ENCODE measurements at places on chromosomes 11 and 22.

DNA sequence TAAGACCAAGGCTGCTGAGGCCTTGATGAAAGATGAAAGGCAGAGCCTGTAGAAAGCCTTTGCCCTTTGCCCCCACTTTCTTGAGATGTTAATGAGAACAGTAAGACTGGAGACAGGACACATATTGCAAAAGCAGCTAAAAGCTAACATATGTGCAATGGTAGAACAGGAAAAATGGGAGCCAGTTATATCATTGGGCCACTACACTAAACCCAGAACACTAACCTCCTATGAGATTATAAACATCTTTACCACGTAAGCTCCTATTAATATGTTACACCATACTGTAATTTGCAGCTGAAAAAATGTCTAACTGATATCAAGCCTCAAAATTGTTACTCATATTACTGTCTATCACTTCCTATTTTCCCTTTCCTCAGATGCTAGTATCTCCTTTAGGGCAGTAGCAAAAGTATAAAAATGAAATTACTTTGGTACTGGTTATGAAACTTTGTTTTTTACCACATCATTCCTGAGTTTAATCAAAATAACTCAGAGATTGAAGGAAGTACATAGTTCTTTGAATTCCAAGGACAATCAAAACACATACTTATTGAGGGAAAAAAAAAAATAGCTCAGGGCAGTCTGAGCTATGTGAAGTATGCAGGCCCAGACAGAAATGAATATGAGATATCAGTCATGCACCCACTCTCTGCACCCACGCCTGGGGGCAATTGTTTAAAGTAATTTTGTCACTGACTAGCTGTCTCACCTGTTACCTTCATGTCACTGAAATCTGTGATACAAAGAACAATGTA, 9.1 kb downstream of the HPS5 start:
- DNase-seq: no peak

- DNase-seq: peak; percentile 43
These were observed 9.1 kb downstream of the CTSF start for GRCh38 chr11:66559142-66559865.

- DNase-seq: peak; percentile 53
These were observed 5.7 kb upstream of the C1QTNF6 start for GRCh38 chr22:37193629-37194191.

GRCh38 chr11:85752890-85753581, 57.9 kb downstream of the SYTL2 start:
- peak; percentile 90 for DNase-seq

DNA sequence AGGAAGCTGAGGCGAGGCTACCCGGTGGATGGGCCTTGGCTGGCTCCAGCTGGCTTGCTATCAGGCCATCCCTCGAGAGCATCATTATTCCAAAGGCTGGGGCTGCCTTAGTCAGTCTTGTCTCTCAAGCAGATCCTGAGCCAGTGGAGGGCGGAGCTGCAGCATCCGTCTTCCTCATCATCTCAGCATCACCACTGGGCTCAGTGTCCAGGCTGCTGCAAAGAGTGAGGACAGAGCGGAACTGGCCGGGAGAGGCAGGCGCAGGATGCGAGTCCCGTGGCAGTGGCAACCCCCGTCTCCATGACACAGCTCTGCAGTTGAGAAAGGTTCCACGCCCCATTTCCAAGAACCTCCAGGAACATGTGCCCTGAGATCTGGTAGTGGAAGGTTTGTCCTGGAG, 4.4 kb downstream of the TP53I11 start:
- no peak for DNase-seq

DNA sequence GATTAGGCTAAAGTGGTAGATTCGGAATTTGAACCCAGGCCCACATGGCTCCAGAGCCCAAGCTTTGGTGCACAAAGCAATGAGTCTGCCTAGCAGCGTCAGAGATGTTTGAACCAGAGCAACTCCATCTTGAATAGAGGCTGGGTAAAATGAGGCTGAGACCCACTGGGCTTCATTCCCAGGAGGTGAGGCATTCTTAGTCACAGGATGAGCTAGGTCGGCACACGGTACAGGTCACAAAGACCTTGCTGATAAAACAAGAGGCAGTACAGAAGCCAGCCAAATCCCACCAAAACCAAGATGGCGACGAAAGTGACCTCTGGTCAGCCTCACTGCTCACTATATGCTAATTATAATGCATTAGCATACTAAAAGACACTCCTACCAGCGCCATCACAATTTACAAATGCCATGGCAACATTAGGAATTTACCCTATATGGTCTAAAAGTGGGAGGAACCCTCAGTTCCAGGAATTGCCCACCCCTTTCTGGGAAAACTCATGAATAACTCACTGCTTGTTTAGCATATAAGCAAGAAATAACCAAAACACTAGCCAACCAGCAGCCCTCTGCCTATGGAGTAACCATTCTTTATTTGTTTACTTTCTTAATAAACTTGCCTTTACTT, 40.3 kb upstream of the DAGLA start:
- DNase-seq: no peak

DNA sequence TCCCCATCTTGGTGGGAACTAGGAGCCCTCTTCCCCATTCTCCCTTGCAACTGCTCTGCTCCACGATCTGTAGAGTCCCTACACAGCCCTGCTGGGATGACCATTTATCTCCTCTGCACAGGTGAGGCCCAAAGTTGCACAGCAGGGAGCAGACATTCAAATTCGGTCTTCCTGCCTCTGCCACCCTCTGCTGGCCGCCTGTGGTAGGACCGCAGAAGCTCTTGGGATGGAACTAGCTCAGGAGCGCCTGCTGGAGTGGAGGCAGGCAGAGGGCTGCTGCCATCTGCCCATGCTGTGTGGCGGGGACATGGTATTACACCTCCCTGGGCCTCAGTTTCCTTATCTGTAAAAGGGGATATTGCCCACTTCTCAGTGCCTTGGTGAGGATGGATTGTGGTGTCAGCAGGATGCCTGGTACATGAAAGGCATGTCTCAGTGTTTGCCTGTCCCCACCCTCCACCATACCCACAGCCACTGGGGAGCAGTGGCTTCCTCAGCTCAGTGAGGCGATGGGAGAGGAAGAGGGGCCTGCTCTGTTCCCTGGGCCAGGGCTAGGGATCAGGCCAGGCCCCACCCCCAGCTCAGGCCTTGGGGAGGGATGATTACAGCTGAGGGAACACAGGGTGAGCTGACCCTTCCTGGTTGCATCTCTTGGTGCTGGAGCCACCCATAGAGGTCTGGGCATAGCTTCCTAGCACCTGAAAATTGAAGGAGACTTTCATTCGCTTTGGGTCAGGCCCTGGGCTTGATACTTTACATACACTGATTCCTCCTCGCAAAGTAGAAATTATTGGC, 11.3 kb upstream of the OMP start:
- peak; percentile 84 for DNase-seq

DNA sequence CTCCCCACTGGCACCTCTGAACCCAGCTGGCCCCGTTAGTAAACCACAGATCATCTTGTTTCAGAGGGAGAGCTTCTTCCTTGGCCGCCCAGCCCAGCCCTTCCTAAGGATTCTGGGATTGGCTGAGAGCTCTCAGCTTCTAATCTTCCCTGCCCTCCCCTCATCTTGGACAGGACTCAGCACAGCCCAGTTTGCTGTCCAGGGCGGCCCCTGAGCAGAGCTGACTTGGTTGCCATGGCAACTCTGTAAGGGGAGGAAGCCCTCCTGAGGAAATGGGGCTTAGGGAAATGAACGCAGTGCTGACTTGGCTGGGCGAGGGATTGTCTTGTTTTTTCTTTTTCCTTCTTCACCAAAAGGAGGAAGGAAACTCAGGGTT, 4.6 kb downstream of the APOL4 start:
- DNase-seq: peak; percentile 12

- no peak for DNase-seq
These were observed 150.2 kb downstream of the CSNK2A3 start for GRCh38 chr11:11202885-11203284.

DNA sequence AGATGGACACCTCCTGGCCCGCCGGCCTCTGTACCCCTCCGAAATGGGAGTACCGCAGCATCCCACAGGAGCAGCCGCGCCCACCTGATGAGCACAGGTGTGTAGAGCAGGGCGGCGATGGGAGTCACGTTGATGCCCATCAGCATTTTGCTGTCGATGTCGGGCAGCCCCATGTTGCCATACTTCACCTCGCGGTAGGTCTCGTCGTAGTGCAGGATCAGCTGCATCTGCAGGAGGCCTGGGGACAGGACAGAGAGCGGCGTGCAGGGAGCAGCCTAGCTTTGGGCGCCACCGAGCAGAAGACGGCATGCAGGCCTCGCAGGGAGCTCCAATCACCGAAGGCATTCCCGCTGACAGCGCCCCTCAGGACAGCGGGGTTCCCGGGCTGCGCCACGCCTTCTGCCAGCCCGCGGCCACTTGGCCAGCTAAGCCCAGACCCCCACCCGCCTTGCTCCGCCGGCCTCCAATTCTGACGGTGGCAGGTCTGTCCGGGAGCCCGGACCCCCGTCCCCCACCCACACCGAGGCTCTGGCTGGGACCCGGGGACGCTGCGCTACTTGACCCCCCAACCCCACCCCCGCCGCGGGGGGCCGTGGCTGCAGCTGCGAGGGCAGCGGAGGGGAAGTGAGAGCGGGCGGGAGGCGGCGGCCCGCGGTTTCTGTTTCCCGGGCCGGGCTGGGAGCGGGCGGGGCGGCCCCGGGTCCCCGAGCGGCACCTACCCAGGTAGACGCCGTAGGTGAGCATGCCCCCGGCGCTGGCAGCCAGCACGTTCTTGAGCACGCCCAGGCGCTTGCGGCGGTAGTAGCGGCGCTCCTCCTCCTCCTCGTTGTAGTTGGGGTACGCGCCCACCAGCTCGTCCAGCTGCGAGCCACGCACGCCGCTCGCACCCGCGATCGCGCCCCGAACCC, 705 bp downstream of the UNC93B1 start:
- peak; percentile 78 for DNase-seq

GRCh38 chr11:35810045-35810645, 133.7 kb upstream of the LDLRAD3 start:
- no peak for DNase-seq

DNA sequence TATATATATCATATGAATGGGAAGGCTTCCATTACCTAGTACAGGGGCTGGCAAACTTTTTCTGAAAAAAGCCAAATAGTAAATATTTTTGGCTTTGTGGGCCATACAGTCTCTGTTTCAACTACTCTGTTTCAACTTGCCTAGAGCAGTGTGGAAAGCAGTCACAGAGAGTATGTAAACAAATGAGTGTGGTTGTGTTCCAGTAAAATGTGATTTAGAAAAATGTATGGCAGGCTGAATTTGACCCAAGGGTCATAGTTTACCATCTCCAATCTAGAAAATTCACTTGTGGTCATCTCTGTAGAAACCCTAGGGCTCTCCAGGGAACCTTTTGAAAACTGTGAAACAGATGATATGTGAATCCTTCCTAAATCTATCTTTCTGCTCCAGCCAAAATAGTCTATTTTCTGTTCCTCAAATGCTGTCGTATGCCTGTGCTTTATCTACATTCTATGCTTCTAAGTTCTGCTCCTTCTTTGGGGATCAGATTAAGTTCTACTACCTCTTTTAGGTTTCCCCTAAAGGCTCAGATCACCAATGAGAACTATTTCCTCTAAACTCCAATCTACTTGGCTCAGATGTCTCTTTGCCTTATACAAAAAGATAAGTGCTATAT, 356.2 kb downstream of the METTL15 start:
- DNase-seq: no peak

DNA sequence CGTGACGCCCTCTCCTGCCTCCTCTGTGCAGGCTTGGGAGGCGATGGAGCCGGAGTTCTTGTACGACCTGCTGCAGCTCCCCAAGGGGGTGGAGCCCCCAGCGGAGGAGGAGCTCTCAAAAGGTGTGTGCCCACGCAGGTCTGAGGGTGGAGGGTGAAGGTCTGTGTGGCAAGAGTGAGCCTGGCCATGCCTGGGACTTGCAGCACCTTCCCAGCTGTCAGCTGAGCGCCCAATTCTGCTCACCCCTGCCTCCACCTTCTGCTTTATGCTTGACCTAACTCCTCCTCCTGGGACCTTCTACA, 2.5 kb downstream of the PARVG start:
- DNase-seq: no peak

- DNase-seq: no peak
These were observed 96.0 kb downstream of the MICAL3 start for GRCh38 chr22:17928391-17928790.

GRCh38 chr11:64447831-64448598, 89.1 kb downstream of the RPS6KA4 start:
- DNase-seq: no peak

DNA sequence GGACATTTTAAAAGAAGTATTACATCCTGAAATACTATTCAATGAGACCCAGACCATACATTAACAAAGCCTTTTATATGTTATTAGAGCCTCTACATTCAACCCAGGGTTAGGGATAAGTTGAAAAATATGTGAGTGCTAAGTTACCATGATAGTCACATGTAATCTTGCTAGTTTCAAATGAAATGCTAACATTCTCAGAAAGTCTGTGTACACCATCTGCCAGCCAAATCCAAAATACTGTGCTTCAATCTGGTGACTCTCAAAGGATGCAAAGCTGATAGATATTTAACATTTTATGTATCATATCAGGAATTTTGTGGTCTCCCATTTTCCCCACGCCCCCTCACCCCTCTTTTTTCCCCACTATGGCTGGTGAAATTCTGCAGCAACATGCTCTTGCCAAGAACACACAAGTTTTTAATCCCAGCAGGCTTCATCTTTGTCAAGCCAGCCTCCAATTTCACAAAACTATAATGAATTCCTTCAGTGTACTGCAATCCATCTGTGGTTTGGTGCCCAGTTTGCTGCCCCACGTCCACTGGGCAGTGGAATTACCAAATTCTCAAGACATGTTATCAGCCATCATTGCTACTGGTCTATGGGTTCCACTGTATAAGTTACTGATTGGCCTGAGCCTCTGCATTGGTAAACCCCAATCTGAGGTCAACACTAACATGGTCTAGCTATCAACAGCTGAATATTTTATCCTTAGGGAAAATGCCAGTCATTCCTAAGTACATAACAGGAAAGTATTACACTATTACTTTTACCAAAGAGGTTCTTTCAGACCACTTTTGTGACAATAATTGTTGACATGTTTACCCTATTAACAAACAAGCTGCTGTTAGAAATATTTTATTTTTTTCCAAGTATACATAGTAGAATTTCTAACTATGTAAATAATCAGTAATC, 1.5 kb upstream of the PICALM start:
- no peak for DNase-seq

- DNase-seq: no peak
These were observed 40.2 kb upstream of the WNT7B start for GRCh38 chr22:46017166-46017565.

DNA sequence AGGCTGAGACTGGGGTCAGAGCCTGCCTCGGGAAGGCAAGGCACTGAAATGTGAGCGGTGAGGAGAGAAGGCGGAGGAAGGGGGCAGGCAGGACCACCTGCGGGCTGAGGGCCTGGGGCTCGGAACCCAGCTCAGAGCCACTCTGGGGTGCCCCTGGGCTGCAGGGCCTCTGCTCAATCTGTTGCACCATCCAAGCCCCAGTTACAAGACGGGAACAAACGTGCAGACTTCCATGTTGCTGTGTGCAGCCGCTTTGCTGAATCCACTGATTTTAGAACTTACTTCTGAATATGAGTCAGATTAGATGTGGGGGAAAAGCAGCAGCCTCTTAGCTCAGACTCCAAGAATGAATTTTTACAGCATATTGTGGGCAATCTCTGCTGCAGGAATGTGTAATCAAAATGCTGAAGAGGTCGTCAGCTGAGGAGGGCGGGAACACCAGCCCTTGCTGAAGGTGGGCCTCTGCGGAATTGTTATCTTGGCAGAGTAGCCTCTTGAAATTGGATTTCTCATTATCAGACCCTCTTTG, 21.6 kb downstream of the PARVG start:
- DNase-seq: no peak

Measured in CD4-positive, alpha-beta T cell treated with Interleukin-6 for 4 hours (primary cell).